ENCODE measurements at places on chromosomes 7 and 10. TPM values are rescaled to one million over a fixed set of nuclear protein-coding genes. Genes with fewer than 3 reads are reported as not detected.

The PSPH gene
- polyA plus RNA-seq: 10.3 TPM

The BMPR1A gene
- not detected for polyA plus RNA-seq

- DNase-seq: no peak
- no peak overlapping the region for H3K4me3 ChIP-seq
- H3K27ac ChIP-seq: no peak overlapping the region
- peaks cover 15% of the 10 kb centered on the region for H3K36me3 ChIP-seq
- no peaks in the 10 kb centered on the region for H3K27me3 ChIP-seq
These were observed 7.1 kb downstream of the ARPC1B start for GRCh38 chr7:99381664-99382075.

The TMEM270 gene
- not detected for polyA plus RNA-seq

DNA sequence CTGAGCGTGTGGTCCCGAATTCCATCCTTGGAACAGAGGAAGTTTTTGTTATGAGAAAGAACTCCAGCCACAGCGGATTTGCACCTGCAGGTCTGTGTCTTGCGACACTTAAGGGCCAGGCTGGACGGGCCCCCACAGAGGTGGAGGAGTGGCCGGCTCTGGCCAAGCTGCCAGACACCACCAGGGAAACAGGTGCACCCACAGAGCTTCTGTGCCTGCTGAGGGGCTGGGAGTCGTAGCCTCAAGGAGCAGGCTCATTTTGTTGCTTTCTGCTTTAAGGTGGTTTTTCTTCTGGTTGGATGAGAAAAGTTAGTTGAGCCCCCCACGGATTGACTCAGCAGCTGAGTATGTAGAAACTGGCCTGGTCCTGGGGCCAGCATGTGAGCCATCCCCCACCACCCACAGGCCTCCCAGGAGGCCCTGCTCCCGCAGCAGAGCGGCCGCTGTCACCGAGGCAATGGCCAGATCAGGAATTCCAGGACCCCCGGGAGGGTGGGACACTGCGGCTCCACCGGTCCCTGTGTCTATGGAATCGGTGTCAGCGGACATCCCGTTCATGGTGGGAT lies 41.9 kb downstream of the NKX6-2 start:
- H3K4me1 ChIP-seq: no peaks in the 10 kb centered on the region
- no peak overlapping the region for H3K4me3 ChIP-seq
- H3K36me3 ChIP-seq: no peaks in the 10 kb centered on the region

Data from endothelial cell of umbilical vein (primary cell).